ENCODE measurements at places on chromosomes 3 and 15.

GRCh38 chr3:187958432-187959003 is 195.4 kb upstream of the LPP start:
- DNase-seq: no peak

DNA sequence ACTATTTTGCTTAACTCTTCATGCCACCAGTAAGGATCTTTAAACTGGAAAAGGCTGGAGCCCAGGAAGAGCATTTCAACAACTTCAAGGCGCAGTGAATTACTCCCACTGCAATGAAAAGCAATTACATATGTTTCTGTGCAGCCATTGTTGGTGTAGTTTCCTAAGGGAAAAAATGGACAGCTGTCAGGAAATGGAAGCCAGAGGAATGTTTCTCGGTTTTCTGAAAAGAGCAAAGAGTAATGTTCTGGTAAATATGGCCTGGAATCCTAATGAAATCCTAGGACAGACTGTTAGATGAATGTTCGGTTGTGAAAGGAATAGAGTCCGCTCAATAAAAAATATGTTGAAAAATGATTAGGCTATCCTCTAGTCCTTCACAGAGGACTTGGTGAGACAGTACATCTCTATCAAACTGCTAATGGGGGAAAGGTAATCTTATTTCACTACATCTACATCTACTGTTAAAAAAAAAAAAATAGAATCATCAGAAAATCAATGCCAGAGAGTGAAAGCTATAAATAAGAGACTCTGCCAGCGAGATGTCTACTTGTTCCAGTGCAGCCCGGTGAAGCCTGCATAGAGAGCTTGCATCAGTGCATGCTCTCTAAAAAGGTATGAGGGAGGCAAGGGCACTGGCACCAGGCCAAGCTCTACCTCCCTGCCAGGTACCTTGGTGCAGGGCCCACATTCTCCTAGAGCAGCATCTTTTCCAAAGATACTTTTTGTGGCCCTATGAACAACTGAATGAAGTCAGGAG is 68.2 kb upstream of the TJP1 start:
- no peak for DNase-seq

DNA sequence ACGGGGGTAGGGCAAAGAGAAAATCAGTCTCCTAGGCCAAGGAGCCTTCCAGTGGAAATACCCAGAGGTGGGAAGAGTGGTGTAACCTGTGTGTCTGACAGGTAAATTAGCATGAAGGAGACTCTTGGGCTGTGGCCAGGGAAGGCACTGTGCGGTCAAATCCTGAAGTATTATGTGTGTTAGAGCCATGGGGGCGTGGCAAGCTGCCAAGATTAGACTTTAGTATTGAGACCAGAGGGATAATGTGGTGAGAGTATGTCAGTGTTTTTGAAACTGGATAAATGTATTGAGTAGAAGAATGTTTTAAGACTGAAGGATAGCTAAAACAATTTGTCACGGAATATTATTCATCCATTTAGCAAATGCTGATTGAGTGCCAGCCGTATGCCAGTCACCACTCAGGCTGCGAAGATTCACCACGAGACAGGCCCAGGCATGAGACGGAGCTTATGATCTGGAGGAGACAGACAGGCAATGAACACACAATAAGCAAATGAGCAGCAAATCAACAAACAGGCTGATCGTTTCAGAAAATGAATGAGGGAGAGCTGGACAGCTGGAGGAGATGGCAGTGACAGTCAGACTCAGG is 445.9 kb downstream of the MCTP2 start:
- DNase-seq: no peak

DNA sequence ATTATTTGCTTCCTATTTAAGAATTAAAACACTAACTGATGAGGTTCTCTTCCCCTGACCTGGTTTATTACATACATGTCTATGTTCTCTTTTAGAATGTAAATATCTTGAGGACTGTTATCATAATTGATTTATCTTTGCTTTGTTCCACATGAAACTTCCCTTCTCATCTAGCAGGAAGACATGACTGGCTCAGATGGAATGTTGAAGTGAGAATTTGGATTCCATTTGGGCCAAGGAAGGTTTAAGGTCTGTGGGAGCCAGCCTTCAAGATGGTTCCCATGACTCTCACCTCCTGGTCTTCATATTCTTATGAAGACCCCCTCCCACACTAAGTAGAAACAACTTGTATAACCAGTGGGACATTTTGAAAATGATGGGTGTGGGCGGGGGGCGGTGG is 222.2 kb upstream of the GADL1 start:
- no peak for DNase-seq

GRCh38 chr3:189270248-189270832 is 98.6 kb downstream of the TPRG1 start:
- peak; percentile 81 for DNase-seq

DNA sequence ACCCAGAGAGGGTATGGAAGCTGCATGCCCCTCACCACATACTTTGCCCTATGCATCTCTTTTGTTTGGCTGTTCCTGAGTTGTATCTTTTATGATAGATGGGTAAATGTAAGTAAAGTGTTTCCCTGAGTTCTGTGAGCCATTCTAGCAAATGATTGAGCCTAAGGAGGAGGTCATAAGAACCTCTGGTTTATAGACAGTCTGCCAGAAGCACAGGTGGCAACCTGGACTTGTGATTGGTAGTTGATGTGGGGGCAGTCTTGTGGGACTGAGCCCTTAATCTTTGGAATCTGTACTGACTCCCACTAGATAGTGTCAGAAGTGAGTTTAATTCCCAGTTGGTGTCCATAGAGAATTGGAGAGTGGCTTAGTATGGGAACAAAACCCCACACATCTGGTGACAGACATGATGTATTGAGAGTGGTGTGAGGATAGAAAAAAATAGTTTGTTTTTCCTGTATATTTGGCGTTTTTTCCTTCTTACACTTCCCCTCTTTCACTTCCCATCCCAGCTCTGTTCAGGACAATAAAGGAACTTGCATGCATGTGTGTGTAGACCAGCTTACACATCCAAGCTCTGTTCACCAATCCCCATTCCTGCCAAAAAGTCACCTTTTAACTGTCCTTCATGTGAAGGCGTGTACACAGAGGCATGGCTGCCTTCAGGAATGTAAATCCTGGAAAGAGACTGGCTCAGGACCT is 38.1 kb upstream of the SPPL2A start:
- DNase-seq: no peak
